ENCODE measurements at places on chromosomes 16 and 17.

- H3K4me3 ChIP-seq, result no peak overlapping the region
- H3K27ac ChIP-seq, result no peak overlapping the region
- peaks cover 3% of the 10 kb centered on the region for H3K36me3 ChIP-seq
- DNase-seq, result no peak
Observed at GRCh38 chr16:17454162-17454730, 16.5 kb downstream of the XYLT1 start.

GRCh38 chr17:56665864-56666263 lies 72.4 kb downstream of the NOG start:
- no peaks in the 10 kb centered on the region for H3K4me1 ChIP-seq
- H3K27me3 ChIP-seq, result no peaks in the 10 kb centered on the region
- DNase-seq, result no peak
- no peak overlapping the region for H3K27ac ChIP-seq
- no peaks in the 10 kb centered on the region for H3K36me3 ChIP-seq

- H3K4me3 ChIP-seq, result no peak overlapping the region
- peaks cover 10% of the 10 kb centered on the region for H3K36me3 ChIP-seq
- H3K27me3 ChIP-seq, result no peaks in the 10 kb centered on the region
- H3K27ac ChIP-seq, result no peak overlapping the region
- no peak for DNase-seq
Observed at GRCh38 chr17:82020572-82021106, 2.0 kb downstream of the CENPX start.

DNA sequence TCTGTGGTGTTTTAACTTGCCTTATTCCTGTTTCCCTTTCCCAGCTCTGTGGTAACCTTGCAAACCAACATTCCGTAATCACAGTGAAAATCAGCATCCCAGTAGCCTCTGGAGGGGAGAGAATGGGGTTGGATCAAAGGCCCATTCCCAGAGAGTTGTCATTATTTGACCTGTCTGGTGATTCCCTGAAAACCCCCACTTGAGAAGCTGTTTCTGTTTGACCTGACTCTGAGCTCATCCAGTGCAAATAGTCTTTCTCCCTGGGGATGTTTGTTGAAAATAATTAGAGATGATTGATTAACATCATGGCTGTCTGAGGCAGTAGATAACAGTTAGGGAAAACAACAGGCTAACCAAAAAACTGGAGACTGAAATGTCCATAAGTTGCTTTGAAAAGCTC lies 3.0 kb downstream of the CACNG1 start:
- H3K4me1 ChIP-seq, result no peaks in the 10 kb centered on the region
- no peaks in the 10 kb centered on the region for H3K27me3 ChIP-seq
- DNase-seq, result no peak
- no peak overlapping the region for H3K4me3 ChIP-seq
- H3K27ac ChIP-seq, result no peak overlapping the region
- peaks cover 3% of the 10 kb centered on the region for H3K36me3 ChIP-seq

DNA sequence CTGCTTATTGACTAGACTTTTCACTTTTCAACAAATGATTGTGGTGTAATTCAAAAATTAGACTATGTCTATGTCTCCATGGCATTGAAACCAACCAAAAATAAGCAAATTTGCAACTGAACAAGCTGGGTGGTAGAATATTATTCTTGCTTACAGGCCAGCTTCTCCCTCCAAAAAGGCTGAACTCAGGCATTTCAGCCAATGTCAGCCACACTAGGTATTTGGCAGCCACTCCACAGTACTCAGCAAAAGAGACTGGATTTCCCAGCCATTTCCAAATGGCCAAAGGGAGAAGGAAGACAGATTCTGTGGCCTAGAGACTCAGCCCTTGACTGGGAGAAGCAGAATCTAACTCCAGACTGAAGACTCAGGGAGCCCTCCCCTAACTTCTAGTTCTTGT lies 121.8 kb upstream of the IRX5 start:
- no peak overlapping the region for H3K27ac ChIP-seq
- no peak for DNase-seq
- H3K4me1 ChIP-seq, result no peaks in the 10 kb centered on the region

- peak overlapping the region; percentile 50 for H3K27ac ChIP-seq
- peaks cover 39% of the 10 kb centered on the region for H3K4me1 ChIP-seq
- peaks cover 10% of the 10 kb centered on the region for H3K36me3 ChIP-seq
- H3K27me3 ChIP-seq, result no peaks in the 10 kb centered on the region
Observed at GRCh38 chr17:41917679-41918313, 955 bp downstream of the ACLY start.

- no peaks in the 10 kb centered on the region for H3K27me3 ChIP-seq
- H3K36me3 ChIP-seq, result no peaks in the 10 kb centered on the region
- H3K4me3 ChIP-seq, result peak overlapping the region; percentile 29
Observed at GRCh38 chr17:81471818-81472456, 40.7 kb downstream of the ACTG1 start.

GRCh38 chr16:4426021-4426684 lies 485 bp downstream of the DNAJA3 start:
- DNase-seq, result peak; percentile 63
- peaks cover 26% of the 10 kb centered on the region for H3K36me3 ChIP-seq
- peak overlapping the region; percentile 100 for H3K27ac ChIP-seq
- H3K4me1 ChIP-seq, result peaks cover 41% of the 10 kb centered on the region

DNA sequence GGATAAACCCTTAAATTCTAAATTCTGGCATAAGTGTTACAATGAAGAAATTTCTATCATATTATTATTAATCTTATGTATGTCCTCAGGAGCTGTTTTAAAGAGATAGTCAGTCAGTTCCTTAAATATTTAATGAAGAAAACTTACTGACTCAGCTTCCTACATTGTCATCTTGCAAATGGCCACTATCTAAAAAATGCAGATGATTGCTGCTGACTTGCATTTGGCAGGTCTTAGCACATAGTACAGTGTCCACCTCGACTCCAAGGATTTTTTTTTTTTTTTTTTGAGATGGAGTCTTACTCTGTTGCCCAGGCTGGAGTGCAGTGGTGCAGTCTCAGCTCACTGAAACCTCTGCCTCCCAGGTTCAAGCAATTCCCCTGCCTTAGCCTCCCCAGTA lies 55.1 kb upstream of the CORO6 start:
- H3K36me3 ChIP-seq, result peaks cover 19% of the 10 kb centered on the region
- H3K4me3 ChIP-seq, result no peak overlapping the region
- DNase-seq, result no peak
- H3K27me3 ChIP-seq, result no peaks in the 10 kb centered on the region

GRCh38 chr16:29791845-29792807 lies 1.6 kb downstream of the KIF22 start:
- H3K4me3 ChIP-seq, result peak overlapping the region; percentile 100
- peak overlapping the region; percentile 98 for H3K27ac ChIP-seq
- H3K27me3 ChIP-seq, result no peaks in the 10 kb centered on the region
- H3K36me3 ChIP-seq, result peaks cover 41% of the 10 kb centered on the region

DNA sequence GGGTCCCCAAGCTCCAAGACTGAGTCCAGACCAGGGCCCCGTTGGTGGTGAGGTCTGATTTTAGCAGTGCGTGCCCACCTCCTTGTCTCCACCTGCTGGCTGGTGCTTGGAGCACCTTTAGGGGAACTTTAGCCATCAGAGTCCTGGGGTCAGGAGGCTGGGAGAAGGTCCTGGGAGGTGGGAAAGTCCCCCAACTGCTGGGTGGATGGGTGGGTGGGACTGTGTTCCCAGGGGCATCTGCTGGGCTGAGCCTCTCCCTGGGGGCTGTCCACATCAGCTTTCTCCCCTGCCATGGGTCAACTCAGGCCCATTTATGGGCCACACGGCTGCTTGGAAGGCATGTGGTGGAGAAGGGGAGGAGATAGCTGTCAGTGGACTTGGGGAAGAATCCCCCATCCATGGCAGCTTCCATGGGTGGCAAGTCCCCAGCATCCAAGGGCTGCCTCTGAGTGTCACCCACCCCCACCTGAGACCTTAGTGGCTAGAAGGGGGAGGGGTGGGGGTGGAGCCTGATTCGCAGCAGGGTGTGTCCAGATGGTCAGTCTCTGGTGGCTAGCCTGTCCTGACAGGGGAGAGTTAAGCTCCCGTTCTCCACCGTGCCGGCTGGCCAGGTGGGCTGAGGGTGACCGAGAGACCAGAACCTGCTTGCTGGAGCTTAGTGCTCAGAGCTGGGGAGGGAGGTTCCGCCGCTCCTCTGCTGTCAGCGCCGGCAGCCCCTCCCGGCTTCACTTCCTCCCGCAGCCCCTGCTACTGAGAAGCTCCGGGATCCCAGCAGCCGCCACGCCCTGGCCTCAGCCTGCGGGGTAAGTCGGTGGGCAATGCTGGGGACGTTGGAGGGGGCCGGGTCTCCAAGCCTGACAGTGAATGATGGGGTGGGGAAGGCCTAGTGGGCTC lies at the start of gene TRPV2:
TRPV2 (plus strand) TSS at position 541 of the 894 bp plus-strand sequence. CDS start 2,098 bp downstream, outside the sequence.
- peaks cover 13% of the 10 kb centered on the region for H3K36me3 ChIP-seq
- peaks cover 43% of the 10 kb centered on the region for H3K4me1 ChIP-seq
- H3K27ac ChIP-seq, result peak within 1 kb of the TSS; percentile 100

Measured in activated naive CD4-positive, alpha-beta T cell treated with anti-CD3 and anti-CD28 coated beads for 36 hours (primary cell).